ENCODE measurements at places on chromosomes 3 and 15.

DNA sequence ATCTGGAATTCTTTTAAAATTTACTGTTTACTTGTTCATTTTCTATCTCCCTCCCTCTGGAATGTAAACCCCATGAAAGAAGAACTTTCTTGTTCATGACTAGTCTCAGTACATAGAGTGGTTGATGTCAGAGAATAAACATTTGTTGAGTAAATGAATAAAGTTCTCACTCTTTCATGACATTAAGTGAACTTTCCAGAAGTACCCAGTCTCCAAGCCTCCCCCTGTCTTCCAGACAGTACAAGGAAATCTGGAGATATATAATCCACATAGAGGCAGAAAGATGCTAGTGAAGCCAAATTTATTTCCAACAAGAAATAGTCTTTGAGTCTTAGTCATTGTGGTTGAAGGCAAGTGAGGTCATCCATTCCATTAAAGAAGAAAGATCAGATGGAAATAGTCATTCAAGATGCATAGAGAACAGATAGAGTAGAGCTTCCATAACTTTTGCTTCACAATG is 71.5 kb upstream of the GALNT15 start:
- DNase-seq = no peak

- no peak for DNase-seq
These were observed 57.9 kb downstream of the EPHB1 start for GRCh38 chr3:134852893-134853351.

DNA sequence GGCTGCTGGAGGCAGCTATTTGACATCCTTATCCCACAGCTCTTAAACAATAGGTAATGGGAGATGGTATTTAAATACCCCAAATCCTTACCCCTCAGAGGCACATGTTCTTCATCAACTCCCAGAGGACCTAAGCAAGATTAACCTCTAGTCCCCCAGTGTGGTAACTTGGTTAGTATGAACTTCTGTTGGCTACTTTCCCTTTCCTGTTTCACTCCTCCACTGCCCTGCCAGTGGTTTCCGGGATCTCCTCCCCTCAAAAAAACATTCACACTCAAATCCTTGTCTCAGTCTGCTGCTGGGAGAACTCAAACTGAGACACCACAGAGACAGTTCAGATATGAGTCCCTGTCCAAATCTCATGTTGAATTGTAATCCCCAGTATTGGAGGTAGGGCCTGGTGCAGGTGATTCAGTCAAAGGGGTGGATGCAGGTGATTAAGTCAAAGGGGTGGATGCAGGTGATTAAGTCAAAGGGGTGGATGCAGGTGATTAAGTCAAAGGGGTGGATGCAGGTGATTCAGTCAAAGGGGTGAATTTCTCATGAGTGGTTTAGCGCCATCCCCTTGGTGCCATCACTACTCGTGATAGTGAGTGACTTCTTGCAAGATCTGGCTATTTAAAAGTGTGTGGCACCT is 335.0 kb upstream of the CTNNB1 start:
- DNase-seq = no peak

DNA sequence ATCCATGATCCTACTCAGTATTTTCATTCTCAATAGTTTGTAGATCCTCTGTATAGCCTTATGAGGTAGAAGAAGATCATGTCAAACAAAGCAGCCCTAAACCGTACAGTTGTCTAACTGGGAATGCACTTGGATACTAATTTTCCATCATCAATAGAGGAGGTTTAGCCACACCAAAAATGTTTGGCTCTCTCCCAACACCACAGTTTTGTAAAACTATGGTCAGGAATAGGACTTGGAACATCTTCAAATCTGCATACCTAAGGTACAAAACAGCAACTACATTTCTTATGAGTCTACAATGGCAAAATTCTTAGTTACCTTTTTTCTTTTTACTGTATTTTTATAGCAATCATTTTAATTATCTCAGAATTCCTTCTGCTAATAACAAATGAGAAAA is 1001.6 kb downstream of the ROBO2 start:
- DNase-seq = no peak

- no peak for DNase-seq
These were observed 41.6 kb downstream of the KLHL18 start for GRCh38 chr3:47324278-47324865.

- no peak for DNase-seq
These were observed 40.6 kb upstream of the ADPGK start for GRCh38 chr15:72824112-72824511.

GRCh38 chr3:53941950-53942349 is 50.3 kb upstream of the SELENOK start:
- no peak for DNase-seq

DNA sequence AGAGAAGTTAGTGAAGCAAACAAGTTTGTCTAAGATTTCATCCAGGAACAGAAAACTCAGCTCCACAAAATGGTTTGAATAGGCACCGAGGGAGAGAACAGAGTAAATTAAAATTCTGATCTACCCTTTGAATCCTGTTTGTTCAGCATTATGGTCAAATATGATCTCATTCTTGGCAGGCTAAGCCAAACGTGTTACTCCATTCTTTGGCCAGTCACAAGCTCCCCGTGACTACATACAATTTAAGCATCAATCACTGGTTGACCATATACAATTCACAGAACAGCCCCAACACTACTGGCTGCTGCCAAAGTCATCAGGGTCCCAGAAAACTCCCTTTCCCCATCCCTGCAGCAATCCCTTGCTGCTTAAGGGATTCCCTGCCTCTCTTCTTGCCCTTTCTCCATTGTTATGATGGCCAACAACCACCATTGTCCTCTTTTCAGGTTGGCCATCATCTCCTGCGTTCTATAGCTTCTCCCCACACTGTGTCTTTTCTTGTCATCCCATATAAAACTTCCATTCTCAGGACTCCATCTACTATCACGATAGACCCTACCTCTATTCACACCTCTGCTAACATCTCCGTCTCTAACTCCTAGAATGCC is 46.3 kb downstream of the GOLIM4 start:
- no peak for DNase-seq

DNA sequence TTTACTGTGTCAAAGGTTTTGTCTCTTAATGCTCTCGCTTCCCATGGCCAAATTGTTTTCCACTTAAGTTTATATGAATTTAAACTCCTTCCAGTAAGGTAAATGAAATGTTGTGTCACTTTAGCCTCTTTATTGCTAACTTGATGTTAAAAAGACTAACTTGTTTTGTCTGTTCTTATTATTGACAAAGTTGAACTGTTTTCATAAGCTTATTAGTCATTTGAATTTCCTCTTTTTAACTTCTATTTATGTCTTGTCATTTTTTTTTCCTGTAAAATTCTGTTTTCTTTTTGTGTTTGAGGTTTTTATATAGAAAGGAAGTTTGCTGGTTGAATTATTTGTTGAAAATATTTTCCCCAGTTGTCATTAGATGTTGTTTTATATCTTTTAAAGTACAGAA is 25.8 kb downstream of the FAM98B start:
- no peak for DNase-seq

DNA sequence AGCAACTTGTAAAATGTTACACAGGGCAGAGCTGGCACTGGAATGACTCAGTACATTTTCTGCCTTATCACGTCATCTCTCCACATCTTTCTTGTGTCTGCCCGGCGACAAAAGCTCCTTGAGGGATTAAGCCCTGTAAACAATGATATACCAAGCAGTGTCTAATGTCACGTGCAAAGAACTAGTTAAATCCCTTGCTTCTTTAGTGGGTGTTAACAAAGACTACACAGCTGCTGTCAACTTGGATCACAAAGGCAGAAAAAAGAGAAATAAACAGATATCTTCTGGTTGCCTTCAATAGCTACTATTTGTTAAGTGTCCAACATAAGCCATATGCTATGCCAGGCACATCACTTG is 48.1 kb upstream of the FRMD4B start:
- peak; percentile 78 for DNase-seq

- no peak for DNase-seq
These were observed 799.8 kb downstream of the NSUN3 start for GRCh38 chr3:94862703-94863102.

DNA sequence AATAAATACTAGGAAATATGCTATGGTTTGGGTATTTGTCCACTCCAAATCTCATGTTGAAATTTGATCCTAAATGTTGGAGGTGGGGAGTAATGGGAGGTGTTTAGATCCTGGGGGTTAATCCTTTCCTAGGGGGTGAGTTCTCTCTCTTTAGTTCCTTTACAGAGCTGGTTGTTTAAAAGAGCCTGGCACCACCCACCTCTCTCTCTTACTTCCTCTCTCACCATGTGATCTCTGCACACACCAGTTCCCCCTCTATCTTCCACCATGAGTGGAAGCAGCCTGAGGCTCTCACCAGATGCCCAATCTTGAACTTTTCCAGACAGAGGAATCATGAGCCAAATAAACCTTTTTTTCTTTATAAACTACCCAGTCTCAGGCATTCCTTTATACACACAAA is 10.5 kb downstream of the SLC24A5 start:
- DNase-seq = no peak

- DNase-seq = no peak
These were observed 16.7 kb upstream of the TBL1XR1 start for GRCh38 chr3:177213801-177214535.

GRCh38 chr15:62977952-62978811 is 64.4 kb upstream of the TPM1 start:
- no peak for DNase-seq

- no peak for DNase-seq
These were observed 108.4 kb downstream of the ADAMTSL3 start for GRCh38 chr15:83762367-83762766.

DNA sequence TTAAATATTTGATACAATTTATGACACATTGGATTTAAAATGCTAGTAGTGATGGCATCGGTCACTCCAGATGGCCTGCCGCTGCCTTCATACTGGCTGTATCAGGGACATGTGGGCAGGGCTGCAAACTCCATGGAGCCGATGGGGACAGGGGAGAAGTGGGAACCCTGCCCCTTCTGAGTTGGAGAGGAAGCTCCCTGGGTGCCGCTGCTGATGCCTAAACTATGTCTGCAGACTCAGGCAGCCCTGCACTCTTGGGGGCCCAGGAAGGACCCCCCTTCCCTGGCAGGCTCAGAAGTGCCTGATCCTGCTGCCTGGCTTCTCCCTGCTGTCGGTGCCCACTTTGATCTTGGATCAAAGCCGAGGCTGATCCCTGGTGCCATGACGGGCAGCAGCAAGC is 1522.1 kb downstream of the OTOL1 start:
- DNase-seq = no peak

DNA sequence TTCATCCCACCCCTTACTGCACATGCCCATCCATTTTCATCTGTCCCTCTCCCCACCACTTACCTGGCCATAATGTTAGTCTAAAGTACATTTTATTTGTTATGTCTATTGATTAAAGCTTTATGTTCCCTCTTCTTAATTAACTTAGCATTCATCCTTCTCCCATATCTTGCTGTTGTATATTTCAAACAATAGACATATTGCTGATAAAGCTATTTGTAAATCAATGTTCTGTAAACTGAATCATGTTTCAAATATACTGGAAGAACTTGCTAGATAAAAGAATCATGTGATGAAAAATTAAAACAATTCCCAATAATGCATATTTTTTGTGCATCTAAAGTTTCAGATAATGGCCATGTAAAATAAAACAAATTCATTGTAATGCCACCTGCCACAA is 249.2 kb downstream of the IGSF11 start:
- no peak for DNase-seq

DNA sequence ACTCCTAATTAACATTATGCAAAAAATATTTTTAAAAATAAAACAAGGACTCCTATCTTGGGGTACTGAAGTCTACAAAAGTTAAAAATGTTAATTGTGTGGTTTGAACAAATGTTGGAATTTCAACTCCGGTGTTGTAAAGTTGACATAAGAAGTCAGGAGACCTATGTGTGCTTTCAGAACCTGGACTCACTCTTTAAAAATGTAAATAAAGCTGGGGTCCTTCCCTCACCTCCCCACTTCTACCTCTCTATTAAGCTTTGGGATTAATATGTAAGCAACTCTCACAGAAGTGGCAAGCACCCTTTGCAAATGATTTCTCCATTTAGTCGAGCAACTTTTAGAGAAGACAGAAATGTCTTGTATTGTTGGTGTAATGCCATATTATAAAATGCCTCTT is 11.9 kb downstream of the MEIS2 start:
- no peak for DNase-seq

DNA sequence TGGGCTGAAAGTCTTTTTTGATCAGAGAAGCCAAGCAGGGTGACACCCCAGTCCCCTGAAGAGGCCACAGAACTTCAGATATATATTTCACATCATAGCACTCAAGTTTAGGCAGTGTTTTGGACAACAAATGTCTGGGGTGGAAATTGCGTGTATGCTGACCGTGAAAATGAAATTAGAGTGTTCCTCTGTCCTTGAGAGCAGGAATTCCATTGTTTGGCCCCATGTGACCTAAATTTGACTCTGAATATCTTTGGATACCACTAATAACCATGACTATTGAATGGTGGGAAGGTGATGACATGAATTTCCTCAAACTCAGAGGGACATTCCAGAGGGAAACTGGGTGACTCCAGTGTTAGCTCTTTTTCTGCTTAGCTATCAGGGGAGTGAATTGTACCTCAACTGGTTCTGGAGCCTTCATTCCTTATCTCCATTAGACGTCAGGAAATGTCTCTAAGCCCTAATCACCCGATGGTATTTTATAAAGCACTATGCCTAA is 263.5 kb upstream of the RASGRP1 start:
- no peak for DNase-seq

DNA sequence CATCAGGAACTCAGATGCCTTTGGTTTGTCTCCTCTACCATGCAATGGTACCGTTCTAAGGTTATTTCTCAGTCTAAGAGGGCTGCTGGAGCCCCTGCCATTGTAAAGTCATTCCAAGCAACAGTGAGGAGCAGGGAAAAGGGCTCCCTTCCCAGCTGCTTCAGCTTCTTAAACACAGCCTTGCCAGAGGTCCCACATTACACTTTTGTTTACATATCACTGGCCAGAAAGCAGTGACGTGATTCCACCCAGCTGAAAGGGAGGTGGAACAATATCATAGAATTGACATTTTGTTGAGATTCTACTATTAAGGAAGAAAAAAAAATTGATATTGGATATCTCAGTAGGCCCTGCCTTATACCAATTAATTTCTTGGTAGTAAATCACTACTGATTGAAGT is 194.6 kb downstream of the SUCLG2 start:
- no peak for DNase-seq

DNA sequence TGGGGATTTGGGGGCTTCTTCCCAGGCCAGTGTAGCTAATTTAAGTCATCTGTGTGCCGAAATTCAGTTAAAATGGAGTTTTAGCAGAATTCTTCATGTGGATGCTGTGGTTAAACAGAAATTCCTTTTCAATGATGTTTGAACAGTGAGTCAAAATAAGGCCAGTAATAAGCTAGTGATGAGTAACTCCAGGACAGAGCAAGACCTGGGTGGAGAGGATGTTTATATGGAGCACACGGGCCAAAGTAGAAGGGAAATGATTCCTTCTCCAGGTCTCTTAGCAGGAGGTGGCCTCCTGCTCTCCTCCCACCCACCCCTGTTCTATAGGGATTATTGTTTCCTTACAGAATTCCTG is 31.9 kb upstream of the UACA start:
- no peak for DNase-seq

- DNase-seq = no peak
These were observed 67.4 kb upstream of the ST8SIA2 start for GRCh38 chr15:92326236-92326635.

DNA sequence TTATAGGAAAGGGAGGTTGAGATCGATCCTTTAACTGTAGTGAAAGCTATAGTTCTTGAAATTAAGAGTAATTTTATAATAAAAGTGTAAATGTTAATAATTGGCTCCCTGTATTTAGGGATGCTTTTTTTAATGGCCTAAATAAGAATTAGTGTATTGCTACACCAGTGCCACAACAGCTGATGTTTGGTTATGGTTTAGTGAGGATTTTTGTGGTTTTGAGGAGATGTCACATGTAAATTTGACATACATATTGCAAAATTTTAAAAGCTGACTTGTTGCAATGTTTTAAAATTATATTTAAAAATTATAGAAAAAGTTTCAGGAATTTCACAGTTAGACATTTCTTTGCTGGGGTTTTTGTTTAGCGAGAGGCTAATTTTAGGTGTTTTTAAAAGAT is 3.9 kb downstream of the TSC22D2 start:
- DNase-seq = no peak

All from T-helper 2 cell (primary cell).